ENCODE measurements at places on chromosomes 3 and 15. TPM values are rescaled to one million over a fixed set of nuclear protein-coding genes. Genes with fewer than 3 reads are reported as not detected.

The STAB1 gene
- 69.2 TPM for total RNA-seq

DNA sequence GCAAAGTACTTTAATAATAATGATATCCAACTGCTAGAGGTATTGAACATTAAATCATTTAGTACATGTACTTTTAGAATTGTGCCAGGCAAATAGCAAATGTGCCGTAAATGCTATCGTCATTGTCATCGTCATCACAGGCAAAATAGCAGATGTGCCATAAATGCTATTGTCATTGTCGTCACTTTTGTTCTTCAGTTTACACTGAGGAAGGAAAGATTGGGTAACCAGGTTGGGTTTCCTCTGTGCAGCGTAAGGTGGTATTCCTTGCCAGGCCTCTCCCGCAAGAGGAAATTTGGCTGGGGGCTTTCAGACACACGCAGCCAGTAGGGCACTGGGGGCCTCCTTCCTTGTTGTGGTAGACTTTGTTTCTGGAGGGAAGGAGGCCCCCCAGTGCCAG is 26.4 kb downstream of the ABHD17C start:
- no peaks in the 10 kb centered on the region for H3K27me3 ChIP-seq
- no peaks in the 10 kb centered on the region for H3K36me3 ChIP-seq
- no peak for DNase-seq
- no peak overlapping the region for H3K4me3 ChIP-seq
- H3K27ac ChIP-seq, result no peak overlapping the region

DNA sequence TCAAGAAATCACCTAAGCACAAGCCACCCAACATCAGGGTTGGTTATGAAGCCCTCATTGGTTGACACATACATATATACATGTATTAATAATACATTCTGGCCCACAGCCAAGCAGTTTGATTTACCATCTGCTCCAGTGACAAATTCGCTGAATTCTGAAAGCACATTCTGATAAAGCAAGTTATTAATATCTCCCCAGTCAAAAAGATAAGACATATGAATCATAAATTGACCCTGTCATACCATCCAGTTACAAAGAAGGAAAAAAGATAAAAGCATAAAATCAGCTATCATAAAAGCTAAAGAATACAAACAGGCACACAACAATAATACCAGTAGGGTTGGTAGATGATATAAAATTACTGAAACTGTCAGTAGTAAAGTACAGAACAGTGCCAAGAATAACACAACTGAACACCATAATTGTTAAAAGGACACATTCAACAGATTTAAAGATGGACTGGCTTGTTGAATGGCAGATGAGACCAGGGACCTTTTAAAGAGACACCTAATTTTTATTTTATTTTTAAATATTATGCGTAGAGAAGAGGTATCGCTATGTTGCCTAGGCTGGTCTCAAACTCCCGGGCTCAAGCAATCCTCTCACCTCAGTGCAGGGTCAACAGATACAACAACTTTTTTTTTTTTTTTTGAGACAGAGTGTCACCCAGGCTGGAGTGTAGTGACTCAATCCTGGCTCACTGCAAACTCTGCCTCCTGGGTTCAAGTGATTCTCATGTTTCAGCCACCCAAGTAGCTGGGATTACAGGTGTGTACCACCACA is 7.7 kb downstream of the SNX4 start:
- no peaks in the 10 kb centered on the region for H3K27me3 ChIP-seq

GRCh38 chr3:151753846-151754245 is 20.1 kb downstream of the AADACL2 start:
- no peaks in the 10 kb centered on the region for H3K36me3 ChIP-seq
- no peak overlapping the region for H3K4me3 ChIP-seq
- H3K27ac ChIP-seq, result no peak overlapping the region
- H3K27me3 ChIP-seq, result no peaks in the 10 kb centered on the region

The KNG1 gene
- not detected for total RNA-seq

DNA sequence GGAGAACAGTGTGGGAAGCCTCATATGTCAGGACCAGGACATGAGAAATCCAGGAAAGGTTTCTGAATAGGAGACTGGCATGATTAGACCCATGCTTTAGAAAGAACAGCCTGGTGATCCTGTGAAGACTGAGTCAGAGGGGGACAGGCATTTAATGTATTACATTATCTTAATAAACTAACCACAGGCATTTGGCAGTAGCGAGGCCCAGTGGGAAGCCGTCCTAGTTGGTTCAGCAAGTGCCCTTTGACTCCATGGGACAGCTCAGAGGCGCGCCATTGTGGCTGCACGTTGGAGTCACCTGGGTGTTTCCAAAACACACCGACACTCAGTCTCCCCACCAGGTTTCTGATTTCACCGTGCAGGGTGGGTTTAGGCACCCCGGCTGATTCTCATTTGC is 90.5 kb upstream of the DGKG start:
- no peaks in the 10 kb centered on the region for H3K27me3 ChIP-seq
- no peaks in the 10 kb centered on the region for H3K36me3 ChIP-seq
- no peaks in the 10 kb centered on the region for H3K4me1 ChIP-seq
- no peak overlapping the region for H3K27ac ChIP-seq

GRCh38 chr3:48656841-48657281 is 5.8 kb downstream of the CELSR3 start:
- H3K27ac ChIP-seq, result peak overlapping the region; percentile 66
- H3K4me3 ChIP-seq, result peak overlapping the region; percentile 64
- peaks cover 6% of the 10 kb centered on the region for H3K4me1 ChIP-seq
- H3K27me3 ChIP-seq, result peaks cover 5% of the 10 kb centered on the region

Data from transverse colon (tissue), 4 donors.